ENCODE measurements at places on chromosomes 2 and 18.

DNA sequence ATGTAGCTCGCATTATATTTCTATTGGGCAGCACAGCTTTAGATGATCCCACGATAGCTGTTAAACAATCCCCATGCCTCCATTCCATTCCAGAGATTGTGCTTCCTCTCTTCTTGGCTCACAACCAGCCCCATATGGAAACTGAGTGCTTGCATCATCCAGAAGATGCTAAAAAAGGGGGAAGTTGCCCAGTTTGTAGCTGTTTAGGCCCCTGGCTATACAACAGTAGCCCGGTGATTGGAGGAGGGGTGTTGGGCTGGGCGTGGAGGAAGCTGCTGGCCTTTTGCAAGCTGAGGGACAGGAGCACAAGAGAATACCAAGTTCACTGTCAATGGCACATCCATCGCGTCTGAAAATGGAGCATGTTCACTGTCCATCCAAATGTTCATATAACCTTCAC lies 360.2 kb downstream of the ALK start:
- no peak for DNase-seq

DNA sequence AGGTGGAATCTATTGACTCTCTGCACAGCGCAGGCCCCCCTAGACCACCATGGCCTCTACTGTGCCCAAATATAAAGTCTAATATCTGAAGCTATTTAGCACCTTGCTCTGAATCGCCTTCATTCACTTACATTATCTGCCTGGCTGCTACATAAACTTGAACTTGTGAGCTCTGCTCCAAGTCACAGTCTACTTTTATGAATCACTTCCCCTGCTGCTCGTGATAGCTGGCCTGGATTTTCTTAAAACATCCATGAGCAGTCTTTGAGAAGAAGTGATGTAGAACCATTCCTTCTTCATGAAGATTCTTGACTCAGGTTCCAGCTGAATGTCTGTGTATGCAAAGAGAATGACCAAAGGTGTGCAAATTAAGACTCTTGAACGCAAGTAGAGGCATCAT lies 359.5 kb downstream of the RND3 start:
- no peak for DNase-seq

DNA sequence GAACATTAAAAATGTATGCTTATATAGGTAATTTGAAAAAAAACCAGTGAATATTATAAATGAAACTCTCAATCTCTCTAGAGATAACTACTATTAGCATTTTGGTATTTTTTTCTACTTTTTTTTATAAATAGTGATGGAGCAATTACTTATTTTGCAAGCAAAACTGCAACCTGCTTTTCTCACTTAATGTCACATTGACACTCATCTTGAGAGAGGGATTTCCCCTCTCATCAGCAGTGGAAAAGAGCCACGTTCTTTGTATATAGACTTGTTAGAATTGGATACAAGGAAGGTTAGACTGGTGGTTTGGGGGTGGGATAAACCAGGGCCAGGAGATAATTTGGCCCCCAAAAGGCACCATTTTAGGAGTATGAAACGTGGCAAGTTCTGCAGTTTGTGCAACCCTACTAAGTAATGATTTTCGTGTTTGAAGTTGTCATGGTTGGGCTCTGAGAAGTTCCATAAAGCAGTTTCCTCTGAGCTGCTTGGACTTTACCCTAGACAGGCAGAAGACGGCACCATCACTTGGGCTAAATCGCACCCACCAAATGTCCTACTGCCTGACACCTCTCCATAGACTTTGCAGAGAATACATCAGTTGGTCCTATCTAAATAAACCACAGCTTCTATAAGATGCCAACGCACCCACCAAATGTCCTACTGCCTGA lies 194.0 kb downstream of the ACTR3 start:
- DNase-seq: no peak

GRCh38 chr2:64757126-64757525 lies 103.4 kb upstream of the SERTAD2 start:
- DNase-seq: no peak

DNA sequence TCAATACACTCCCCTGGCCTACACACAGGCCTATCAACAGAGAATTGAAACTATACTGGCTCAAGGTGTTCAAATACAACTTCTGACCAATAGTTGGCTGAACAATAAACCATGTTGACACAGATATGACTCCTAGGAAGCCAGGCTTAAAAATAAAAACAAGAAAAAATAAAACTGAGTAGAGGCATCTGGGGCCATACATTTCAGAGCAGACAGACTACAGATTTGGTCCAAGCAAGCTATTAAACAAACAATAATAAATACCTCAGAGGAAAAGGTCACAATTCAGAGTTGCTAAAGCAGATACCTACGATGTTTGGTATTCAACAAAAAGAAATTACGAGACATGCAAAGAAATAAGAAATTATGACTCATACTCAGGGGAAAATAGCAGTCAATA lies 132.8 kb upstream of the ACVR2A start:
- DNase-seq: no peak

- peak; percentile 17 for DNase-seq
Observed at GRCh38 chr2:41949883-41950665, 97.7 kb upstream of the PKDCC start.

Measured in left forelimb (tissue), 1 donor.